ENCODE measurements at places on chromosomes 16 and 17.

DNA sequence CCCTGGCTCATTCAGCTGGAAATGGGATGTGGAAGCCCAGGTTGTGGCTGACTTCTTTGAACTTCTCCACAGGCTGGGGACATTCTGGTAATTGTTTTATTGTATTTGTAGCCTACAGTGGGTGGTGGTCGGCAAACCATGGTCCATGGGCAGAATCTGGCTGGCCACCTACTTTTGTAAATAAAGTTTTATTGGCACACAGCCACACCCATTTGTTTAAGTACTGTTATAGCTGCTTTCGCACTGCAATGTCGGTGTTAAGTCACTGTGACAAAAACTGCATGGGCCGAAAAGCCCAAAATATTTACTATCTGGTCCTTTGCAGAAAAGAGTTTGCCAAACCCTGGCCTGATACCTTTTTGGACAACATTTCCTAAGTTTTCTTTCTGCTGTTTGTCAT, 86.2 kb downstream of the NTN1 start:
- no peak for DNase-seq

DNA sequence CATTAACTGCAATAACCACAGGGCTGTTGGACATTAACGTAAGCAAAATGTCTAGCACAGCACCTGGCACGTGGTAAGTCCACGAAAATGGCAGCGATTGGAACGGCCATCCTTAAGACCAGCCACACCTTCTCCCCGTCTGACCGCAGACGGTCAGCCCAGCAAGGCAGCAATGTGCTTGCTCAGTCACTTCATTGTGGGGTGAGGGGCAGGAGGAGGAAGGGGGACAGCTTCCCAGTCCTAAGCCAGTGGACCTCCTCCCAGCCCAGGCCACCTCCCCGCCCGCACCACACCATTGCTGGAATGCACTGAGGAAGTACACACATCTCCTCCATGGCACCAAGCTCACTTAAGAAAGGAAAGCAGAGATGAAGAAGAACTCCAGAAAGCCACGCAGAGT, 8.6 kb upstream of the MYLK3 start:
- no peak for DNase-seq

DNA sequence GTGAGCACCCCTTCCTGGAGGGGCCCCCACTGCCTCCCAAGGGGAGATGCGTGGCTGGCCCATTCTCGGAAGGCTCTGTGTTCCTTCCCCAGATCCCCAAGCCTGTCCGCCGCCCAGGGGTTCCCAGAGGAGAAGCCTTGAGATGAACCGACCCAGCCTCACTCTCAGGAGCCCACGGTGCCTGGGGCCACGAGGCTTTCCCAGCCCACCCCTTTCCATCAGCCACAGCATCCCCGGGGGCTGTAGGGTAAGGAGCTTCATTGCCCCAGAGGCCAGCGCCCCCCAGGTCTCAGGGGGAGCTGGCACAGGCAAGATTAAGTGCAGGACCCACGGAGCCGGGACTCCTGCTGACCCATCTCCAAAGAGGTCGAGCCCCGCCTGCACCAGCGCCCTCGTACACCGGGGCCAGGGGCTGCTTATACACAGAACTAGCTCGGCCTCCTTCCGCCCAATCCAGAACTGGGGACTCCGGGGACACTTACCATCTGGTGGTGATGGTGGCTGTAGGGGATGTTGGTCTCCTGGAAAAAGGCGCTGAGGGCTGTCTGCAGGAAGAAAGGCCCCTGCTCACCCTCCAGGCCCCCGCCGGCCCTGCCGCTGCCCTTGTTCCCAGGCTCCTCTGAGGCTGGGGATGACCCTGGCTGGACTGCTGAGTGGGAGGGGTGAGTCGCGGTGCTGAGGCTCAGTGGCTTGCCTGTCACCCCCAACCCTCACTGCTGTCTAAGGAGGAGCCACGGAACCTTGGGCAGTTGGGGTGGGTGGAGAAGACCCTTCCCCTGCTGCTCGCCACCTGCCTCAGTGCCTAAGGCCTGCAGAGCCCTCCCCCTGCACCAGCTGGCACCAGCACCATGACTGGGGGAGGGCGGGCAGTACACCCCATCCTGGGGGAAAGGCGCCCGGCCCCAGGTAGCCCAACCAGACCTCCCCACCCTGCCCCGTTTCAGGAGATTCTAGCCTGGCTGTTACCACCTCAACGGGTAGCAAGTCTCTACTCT, 4.4 kb downstream of the UBALD1 start:
- no peak for DNase-seq

- DNase-seq: no peak
Observed at GRCh38 chr16:58365623-58366022, 26.6 kb upstream of the GINS3 start.

DNA sequence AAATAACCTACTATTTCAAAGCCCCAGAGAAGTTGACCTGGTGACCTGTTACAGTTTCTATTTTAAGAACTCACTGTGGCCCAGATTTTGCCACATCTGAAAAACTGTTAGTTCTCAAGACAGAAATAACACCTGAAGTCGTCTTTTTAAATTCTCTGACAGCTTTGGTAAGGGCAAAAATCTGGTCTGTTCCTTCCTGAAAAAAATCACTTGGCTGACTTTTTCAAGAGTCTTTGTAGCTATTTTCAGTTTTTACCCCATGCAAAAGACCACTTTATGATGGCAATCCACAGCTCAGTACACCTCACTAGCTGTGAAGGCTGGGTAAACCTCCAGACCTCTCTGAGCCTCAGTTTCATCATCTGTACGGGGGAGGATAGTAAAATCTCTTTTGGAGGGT, 60.7 kb upstream of the SREBF1 start:
- no peak for DNase-seq

DNA sequence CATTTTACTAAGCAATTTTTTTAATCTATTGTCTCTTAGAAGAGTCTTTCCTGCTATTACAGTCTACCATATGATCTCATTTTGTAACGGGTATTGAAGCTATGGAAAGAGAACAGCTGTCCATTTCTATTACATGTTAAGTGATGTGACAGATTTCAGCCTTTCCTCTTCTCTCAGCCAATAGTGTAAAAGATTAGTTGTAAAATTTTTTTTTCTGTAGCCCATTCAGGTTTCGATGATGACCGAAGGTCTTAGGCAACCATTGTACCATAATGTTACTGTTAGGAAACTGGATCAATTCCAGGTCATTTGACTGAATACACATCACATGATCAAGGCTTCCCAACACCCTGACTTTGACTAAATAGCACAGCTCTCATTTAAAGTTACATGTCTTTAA, 147.6 kb upstream of the HLF start:
- no peak for DNase-seq

- no peak for DNase-seq
Observed at GRCh38 chr16:23996258-23996955, 160.6 kb downstream of the PRKCB start.

DNA sequence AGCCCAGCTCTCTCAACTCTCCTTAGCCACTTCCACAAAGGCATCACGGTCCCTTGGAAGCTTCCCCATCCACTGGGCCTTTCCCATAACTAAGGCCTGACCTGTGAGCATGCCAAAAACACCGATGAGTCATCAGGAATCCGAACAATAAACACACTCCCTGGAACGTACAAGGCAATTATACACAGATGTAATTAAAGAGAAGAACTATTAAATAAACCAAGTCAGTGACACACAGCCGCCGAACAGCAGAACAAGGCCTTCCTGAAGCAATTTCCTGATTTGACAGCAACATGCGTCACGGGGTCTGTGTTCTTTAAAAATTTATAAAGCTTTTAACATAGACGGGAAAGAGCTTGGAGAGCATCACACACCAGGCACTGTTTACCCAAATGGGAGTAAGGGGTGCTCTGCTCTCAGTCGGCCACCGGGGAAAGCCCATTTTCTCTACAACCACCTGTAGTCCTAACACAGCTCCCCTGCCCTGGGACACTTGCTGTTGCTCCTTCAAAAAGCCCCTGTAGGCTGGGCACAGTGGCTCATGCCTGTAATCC, 29.4 kb downstream of the COG7 start:
- peak; percentile 14 for DNase-seq

DNA sequence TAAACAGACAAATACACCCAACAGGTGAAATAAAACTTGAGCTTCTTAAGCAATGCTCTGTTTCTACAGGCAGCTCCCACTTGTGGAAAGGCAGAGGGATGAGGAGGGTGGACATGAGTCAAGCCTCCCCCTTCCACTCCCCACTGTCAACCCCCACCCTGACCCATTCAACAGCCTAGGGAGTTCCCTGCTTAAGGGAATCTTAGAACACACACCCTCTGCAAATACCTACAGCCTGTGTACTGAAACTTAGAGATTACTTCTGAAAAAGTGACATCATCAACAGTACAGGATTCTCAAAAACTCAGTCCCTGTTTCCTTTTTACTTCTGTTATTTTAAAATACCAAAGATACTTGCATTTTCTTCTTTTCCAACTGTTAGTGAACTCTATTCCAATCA, 345.4 kb downstream of the SOX9 start:
- no peak for DNase-seq

GRCh38 chr16:75107505-75107904, 9.1 kb downstream of the LDHD start:
- no peak for DNase-seq

- DNase-seq: no peak
Observed at GRCh38 chr16:10966129-10966528, 21.8 kb downstream of the CLEC16A start.

DNA sequence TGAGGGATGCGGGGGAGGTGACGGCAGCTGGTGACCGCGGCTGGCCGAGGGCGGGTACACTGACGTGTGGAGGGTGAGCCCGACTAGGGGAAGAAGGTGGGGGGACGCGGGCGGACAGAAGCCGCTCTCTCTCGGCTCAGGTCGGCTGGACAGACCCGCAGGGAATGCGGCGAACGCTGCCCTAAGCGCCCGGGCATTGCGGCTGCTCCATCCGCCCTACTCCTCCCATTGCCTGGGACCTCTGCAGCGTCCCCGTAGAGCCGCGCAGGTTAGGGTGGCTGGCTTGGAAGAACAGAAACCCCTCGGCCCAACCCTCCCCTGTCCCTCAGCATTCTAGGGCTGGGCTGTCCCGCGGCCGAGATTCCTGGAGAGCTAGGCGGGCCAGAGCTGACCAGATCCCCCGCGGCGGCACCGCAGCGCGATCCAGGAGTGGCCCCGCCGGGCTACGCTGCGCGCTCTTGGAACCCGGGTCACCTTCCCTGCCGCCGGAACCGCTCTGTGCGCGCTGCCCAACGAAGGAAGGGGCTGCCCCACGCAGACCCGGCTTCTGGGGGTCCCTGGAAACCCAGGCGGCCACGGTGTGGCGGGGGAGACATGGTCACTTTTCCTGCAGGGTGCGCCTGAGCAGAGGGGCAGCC, 3.0 kb downstream of the DLX4 start:
- DNase-seq: no peak

DNA sequence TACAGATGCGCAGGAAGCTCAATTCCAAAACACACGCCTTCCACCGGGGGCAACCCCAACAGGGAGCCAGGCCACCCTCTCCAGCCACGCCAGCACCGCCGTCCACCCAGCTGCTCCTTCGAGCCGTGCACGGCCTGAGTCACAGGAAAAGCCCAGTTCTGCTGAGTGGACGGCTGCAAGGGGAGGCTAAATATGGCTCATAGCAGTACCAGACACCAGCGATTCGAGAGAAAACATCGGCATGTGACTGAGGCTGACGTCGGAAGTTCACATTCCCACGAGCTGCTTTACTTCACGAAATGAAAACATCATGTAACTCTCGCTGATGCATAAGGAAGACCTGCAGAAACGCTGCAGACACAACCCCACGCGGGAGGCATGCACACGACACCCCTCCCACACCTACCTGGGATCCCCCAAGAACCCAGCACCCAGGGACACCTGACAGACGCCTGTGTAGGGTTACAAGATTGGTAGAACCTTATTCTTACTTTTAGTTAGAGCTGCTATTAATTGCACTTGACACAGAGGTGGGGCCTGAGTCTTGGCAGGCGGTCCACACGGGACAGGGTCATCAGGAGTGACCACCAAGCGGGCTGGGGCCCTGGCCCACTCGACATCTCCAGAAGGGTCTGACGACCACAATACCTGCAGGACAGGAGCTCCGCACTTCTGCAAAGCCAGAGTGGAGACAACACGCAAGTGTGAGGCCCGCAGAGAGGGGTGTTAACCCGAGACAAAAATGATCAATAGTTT, 116.8 kb downstream of the ANKRD11 start:
- no peak for DNase-seq

GRCh38 chr16:6616746-6617145, 715.9 kb upstream of the RBFOX1 start:
- no peak for DNase-seq

DNA sequence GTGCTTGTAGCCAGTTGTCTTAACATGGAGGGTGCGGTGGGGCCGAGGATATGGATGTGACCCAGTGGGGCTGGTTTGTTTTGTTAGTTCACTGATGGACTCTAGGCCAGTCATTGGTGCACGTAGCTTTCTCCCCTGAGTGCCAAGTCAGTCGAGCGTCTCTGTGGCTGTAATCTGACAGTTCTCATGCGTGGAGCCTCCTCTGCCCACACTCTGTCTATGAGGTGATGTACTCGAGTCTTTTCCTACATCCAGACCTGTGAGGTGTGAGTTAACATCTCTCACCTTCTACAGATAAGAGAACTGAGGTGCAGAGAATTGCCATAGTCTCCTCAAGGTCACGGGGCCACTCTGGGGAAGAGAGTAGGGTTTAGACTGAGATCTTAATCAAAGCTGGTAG, 90.2 kb downstream of the MARCHF10 start:
- no peak for DNase-seq

DNA sequence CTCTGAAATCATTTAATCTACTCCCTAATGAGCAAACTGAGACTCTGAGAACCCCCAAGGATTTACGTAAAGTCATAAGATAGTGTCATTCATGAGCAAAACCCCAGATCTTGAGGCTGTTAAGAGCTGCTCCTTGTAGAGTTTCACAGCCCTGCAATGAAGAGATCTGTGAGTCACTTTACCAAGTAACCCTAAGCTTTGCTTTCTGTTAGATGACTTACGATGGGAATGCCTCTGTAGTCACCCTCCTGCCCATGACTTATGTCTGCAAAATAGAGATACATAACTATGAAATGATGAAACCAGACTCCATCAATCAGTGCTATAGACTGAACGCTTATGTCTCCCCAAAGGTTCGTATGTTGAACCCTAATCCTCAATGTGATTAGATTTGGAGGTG, 117.7 kb downstream of the HS3ST3A1 start:
- DNase-seq: no peak

DNA sequence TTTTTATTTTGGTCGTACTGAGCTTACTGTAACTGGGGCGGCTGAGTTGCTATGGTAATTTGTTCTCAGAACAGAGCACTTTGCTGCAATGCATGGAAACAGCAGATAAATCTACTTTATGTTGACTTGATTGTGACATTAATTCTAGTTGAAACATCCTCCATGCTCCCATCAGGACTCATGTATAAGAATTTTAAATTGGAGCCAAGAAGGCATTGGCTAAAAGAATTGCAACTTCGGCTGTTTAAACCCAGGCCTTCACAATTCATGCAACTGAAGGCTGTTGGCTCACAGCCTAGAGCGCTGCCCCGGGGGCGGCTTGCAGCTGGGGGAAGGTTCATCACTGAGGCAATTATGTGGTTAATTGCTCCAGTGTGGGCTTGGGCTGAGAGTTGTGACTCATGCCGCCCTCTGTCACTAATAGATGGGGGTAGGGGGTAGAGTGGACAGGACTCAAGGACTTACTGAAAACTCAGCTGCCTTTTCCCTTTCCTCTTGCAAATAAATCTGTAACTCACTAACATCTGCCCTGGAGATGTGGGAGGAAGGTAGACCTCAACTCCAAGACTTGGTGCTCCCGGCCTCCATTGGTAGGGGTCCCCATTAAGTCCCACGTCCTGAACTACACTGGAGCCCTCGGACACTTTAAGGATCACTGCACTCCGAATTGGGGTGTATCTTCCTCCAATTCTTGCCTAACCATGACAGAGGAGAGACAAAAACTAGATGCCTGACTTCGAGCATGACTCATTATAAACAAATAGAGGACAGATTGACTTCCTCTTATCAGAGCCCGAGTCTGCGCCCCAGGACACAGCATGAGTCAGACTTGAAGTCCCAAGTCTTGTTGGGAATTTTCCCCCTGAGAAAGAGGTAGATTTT, 37.5 kb downstream of the ERCC4 start:
- peak; percentile 47 for DNase-seq
